Breast epithelium (tissue), 4 donors: ENCODE measurements at places on chromosomes 1 and 21.

DNA sequence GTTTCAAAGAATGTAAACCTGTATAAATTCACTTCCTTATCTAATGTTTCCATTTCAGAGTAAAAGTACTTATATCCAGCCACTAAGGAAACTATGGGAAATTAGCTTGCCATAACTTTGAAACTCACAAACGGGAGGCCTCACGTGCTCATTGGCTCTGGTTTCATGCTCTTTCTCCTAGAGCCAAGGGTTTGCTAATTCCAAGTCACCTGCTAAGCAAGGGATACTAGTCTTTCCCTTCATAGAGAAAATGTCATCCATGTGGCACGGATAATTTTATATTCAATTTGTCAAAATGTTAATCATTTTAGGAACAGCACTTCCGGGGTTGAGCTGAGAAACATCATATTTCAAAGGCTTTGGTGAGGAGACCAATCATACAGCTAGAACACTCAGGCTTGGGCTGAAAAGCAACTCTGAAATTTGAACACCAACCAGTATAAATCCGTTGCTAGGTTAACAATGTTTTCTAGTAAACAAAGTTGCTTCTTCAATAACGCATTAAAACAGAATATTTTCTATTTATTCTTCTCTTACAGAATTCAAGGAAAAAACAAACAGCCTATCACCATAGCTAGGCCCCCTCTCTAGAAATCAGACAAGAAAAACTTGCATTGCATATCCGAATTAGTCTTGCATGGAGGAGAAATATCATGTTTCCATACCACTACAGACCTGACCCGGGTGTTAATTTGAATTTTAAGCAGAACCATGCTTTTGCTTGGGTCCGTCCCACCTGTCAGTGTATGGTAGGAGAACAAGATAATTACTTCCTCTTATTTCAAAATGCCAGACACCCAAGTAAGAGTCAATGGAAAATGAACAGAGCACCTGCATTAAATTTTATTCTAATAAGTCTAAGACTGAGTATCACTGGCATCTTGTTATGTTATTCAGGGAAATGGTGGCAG lies 196.1 kb upstream of the ESRRG start:
- no peak overlapping the region for H3K4me3 ChIP-seq
- H3K27me3 ChIP-seq: no peaks in the 10 kb centered on the region
- H3K4me1 ChIP-seq: no peaks in the 10 kb centered on the region
- no peak overlapping the region for H3K27ac ChIP-seq

GRCh38 chr1:8251635-8252034 lies 66.3 kb upstream of the SLC45A1 start:
- no peaks in the 10 kb centered on the region for H3K4me1 ChIP-seq
- H3K4me3 ChIP-seq: no peak overlapping the region
- no peaks in the 10 kb centered on the region for H3K27me3 ChIP-seq

- DNase-seq: no peak
- H3K4me1 ChIP-seq: no peaks in the 10 kb centered on the region
- no peaks in the 10 kb centered on the region for H3K27me3 ChIP-seq
- peak overlapping the region; percentile 63 for H3K27ac ChIP-seq
- peak overlapping the region; percentile 39 for H3K4me3 ChIP-seq
Observed at GRCh38 chr21:43812957-43813655, 23.7 kb downstream of the RRP1 start.

DNA sequence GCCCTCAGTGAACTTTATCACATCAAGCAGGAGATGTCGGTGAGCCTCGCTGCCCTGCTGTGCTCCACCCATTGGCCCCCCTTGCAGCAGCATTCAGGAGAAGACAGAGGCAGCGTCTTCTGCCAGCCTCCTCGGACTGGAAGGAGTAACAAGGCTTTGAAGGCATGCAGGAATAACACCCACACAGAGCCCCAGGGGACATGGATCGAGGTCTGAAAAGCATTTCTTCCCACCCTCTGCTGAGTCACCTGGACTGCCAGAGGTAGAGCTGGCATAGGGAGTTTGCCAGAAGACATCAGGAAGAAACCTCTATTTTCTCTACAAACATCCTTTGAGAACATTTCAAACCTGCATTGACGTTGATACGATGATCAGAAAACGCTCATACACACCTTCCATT lies 42.9 kb downstream of the COL18A1 start:
- no peaks in the 10 kb centered on the region for H3K27me3 ChIP-seq
- H3K36me3 ChIP-seq: no peaks in the 10 kb centered on the region

GRCh38 chr21:35020902-35021301 lies 28.2 kb downstream of the RUNX1 start:
- no peaks in the 10 kb centered on the region for H3K4me1 ChIP-seq
- H3K36me3 ChIP-seq: no peaks in the 10 kb centered on the region
- DNase-seq: no peak
- no peak overlapping the region for H3K27ac ChIP-seq

DNA sequence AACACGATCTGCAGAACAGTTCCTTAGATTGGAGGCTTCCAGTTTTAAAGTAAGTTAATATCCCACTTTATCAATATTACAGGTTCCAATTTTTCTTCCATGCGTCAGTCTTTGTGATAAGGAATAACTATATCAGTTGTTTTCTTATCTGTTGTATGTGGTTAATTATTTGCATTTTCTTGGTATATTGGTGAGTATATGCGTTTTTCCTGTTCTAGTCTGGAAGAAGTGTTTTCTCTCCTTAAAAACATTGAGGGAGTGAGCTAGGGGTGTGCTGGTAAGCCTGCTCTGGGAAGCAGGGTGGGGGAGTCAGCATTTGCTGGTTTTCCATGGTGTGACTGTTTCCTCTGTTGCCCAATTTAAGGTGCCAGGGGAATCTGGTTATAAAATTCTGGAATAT lies 50.2 kb upstream of the KIF1B start:
- no peak overlapping the region for H3K4me3 ChIP-seq
- H3K36me3 ChIP-seq: peaks cover 4% of the 10 kb centered on the region
- H3K4me1 ChIP-seq: no peaks in the 10 kb centered on the region
- no peaks in the 10 kb centered on the region for H3K27me3 ChIP-seq

GRCh38 chr1:186152620-186153239 lies 222.3 kb downstream of the TPR start:
- H3K4me3 ChIP-seq: no peak overlapping the region
- H3K4me1 ChIP-seq: no peaks in the 10 kb centered on the region
- no peaks in the 10 kb centered on the region for H3K27me3 ChIP-seq
- H3K27ac ChIP-seq: no peak overlapping the region
- no peaks in the 10 kb centered on the region for H3K36me3 ChIP-seq

DNA sequence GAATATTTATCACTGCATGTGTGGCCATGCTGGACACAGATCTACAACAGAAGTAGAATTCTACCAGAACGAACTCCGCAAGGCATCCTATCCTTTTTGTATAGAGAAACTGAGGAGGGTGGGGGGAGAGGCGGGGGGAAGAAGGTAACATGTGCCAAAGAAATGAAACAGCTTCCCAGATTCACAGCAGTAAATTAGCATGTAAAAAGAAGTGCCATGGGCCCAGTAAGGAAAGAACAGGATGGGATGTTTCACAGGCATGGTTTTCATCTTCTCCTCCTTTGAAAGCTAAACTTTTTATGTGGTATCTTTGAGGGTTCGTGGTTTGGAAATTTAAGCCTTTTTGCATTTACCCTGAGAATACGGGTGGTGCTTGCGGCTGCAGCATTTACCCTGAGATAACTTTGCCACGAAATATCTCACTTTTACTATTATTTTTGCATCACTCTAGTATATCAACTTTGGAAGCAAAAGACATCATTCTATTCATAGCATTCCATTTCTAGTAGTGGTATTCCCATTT lies 168.9 kb downstream of the TPR start:
- peak overlapping the region; percentile 32 for H3K27ac ChIP-seq
- no peak overlapping the region for H3K4me3 ChIP-seq

DNA sequence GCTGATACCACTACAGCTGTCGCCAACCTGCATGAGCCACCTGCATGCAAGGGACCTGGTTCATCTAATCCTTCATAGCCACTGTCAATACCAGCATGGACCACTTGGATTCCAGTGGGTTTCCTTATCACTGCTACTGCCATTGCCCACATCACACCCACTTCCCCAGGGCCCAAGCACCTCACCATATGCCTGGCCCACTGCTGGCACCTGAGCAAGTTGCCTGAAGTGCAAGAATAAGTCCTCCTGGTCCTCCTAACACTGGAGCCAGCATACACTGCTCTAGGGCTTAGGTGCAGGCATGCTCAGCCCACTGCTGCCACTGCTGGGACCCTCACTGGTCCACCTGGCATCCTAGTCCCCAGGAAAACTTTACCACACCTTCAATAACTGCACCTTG lies 1136.8 kb upstream of the ADGRL4 start:
- DNase-seq: no peak
- H3K4me3 ChIP-seq: no peak overlapping the region
- H3K4me1 ChIP-seq: no peaks in the 10 kb centered on the region
- H3K36me3 ChIP-seq: no peaks in the 10 kb centered on the region

GRCh38 chr1:162985816-162986435 lies 83.2 kb upstream of the RGS4 start:
- no peak for DNase-seq
- no peaks in the 10 kb centered on the region for H3K36me3 ChIP-seq
- H3K4me1 ChIP-seq: no peaks in the 10 kb centered on the region
- H3K27me3 ChIP-seq: no peaks in the 10 kb centered on the region

DNA sequence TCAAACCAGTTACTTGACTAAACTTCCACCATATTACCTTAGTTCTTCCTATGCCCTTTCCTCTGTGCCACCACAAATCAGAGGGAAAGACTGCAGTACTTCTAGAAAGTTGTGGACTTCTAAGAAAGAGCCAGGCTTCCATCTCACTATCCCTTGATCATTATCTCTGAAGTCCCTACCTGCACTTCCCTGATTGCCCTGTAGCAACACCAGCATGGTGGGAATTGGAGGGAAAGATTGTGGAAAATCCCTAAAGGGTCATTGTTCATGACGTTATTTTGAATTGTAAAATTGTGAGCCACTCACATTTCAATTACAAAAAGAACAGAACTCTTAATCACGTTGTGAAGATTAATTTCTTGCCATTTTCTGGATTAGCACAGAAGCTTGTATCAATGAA lies 23.4 kb upstream of the KIAA1614 start:
- H3K4me3 ChIP-seq: no peak overlapping the region
- H3K27me3 ChIP-seq: no peaks in the 10 kb centered on the region
- no peak overlapping the region for H3K27ac ChIP-seq

- H3K4me3 ChIP-seq: no peak overlapping the region
- H3K36me3 ChIP-seq: no peaks in the 10 kb centered on the region
- no peak for DNase-seq
- no peak overlapping the region for H3K27ac ChIP-seq
Observed at GRCh38 chr1:81702079-81702715, 98.5 kb upstream of the ADGRL2 start.

DNA sequence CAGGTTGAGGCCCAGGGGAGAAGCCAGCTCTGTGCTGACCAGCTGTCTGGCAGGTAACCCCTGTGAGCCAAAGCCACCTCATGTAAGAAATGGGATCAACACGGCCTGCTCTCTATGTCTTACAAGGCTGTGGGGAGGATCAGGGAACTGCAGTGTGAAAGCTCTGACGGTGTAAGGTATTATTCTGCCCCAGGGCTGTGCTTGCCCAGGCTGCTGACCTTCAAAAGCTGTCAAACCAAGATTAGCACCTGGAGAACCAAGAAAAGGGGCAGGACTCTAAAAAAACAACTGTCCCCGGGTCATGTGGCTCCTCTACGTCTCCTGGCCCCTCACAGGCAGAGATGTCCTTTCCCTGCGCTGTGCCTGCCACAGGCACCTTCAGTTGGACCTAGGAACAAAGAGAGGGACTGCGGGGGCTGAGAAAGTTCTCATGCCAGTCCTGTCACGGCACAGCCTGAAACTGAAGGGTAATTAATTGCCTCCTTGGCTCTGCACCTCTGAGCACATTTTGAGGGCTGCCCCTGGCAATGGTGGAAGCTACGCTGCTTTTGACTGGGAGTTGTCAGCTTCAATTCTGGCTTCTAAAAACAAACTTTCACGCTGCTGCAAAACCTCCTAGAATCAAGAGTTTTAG lies 77.6 kb downstream of the PGBD5 start:
- no peaks in the 10 kb centered on the region for H3K36me3 ChIP-seq
- H3K4me3 ChIP-seq: no peak overlapping the region
- H3K27me3 ChIP-seq: no peaks in the 10 kb centered on the region
- no peak overlapping the region for H3K27ac ChIP-seq

- no peak for DNase-seq
- no peaks in the 10 kb centered on the region for H3K36me3 ChIP-seq
- H3K4me1 ChIP-seq: no peaks in the 10 kb centered on the region
- no peak overlapping the region for H3K4me3 ChIP-seq
- peak overlapping the region; percentile 91 for H3K27ac ChIP-seq
- H3K27me3 ChIP-seq: no peaks in the 10 kb centered on the region
Observed at GRCh38 chr1:150280138-150280707, 2.1 kb upstream of the CIART start.

DNA sequence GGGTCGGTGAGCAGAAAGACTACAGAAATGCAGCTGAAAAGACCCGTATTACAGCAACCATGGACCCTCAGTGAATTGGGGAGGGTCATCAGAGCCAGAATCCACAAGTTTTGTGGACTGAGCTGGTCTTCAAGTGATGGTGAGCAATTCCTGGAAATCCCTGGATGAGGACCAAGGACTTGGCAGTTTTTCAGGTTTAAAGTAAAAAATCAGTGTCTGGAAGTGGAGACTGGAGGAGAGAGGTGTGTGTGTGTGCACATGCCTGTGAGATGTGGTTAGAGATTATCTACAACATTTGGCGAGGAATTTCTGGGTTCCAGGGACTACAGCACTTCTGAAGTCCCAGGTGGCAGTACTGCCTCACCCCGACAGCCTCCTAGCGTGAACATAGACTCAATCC lies 56.4 kb downstream of the KIRREL1 start:
- no peak overlapping the region for H3K4me3 ChIP-seq
- no peaks in the 10 kb centered on the region for H3K36me3 ChIP-seq
- H3K4me1 ChIP-seq: no peaks in the 10 kb centered on the region
- H3K27ac ChIP-seq: no peak overlapping the region
- H3K27me3 ChIP-seq: no peaks in the 10 kb centered on the region

- H3K4me1 ChIP-seq: no peaks in the 10 kb centered on the region
- H3K36me3 ChIP-seq: no peaks in the 10 kb centered on the region
- no peak overlapping the region for H3K4me3 ChIP-seq
- no peaks in the 10 kb centered on the region for H3K27me3 ChIP-seq
Observed at GRCh38 chr1:100404821-100405220, 52.5 kb downstream of the CDC14A start.

DNA sequence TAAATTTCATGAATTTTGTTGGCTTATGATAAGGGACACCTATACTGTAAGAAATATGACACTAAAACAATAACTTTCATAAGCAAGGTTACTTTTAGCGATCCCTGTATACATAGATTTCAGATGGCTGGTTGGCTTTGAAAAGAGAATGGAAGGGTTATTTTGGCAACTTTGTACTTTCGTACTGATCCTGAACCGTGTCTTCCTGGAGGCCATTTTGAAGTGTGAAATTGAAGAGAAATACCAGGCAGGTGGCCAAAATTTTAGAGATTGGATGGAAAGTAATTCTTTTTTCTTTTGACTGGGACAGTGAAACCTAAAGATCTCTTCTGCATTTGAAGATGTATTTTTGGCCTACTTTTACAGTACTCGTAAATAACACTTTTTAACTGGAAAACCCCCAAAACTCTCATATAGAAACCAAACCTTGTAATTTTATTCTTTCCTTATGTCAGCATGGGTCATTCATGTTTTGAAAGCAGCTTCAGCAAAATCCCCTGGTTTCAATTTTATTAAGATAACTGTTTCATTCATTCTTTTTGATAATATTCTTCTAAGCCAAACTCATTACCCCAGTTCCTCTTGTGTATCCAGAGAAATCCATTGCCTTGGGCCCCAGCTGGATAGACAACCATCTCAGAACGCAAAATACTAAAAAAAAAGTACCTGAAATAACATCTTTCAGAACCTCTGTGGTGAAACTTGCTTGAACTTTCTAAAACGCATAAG lies 38.4 kb upstream of the ZNF281 start:
- H3K27me3 ChIP-seq: no peaks in the 10 kb centered on the region
- H3K4me3 ChIP-seq: no peak overlapping the region
- DNase-seq: no peak
- H3K4me1 ChIP-seq: no peaks in the 10 kb centered on the region
- no peaks in the 10 kb centered on the region for H3K36me3 ChIP-seq
